ENCODE measurements at places on chromosomes 2 and 18.

GRCh38 chr2:134718817-134719814, at the start of gene TMEM163:
Gene TMEM163, minus strand, starts transcription at chr2:134719000.
- no peak for DNase-seq

GRCh38 chr2:6958616-6959235, 41.5 kb downstream of the RNF144A start:
- DNase-seq, result no peak

DNA sequence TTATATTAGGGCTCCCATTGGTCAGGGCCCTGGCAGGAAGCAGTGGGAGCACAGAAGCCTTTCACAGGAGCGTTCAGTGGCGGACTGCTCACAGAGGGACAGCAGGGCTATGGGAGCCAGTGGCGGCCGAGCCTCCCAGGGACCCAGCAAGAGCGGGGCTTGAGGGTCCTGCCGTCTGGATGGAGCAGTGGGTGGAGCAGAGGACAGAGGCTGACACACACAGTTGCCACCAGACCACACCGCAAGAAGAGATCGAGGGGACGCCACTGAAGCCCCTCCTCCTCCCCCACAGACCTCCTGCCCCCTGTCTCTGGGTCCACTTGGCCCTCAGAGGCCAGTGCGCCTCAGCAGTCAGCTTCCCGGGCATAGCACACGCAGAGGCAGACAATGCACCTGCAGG, 39.3 kb downstream of the SALL3 start:
- DNase-seq, result no peak

- DNase-seq, result no peak
These were observed 127.6 kb downstream of the ALPK2 start for GRCh38 chr18:58501066-58501896.

DNA sequence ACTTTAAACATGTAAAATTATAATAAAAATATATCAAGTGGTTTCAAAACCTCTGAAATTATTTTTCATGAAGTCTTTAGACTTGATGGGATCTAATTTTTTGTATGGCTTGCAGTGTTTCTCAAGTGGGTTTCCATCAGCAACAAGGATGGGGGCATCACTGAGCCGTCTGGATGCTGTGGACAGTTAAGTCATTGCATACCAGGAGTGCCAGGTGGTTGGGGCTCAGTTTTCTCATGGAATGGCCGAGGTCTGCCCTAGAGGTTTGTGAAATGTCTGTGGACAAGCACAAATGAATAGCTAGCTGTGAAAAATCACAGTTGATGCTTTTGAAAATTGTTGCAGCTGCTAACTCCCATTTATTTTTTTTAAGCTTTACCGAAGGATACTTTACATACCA, 1.7 kb downstream of the PRELID3A start:
- DNase-seq, result peak; percentile 43

DNA sequence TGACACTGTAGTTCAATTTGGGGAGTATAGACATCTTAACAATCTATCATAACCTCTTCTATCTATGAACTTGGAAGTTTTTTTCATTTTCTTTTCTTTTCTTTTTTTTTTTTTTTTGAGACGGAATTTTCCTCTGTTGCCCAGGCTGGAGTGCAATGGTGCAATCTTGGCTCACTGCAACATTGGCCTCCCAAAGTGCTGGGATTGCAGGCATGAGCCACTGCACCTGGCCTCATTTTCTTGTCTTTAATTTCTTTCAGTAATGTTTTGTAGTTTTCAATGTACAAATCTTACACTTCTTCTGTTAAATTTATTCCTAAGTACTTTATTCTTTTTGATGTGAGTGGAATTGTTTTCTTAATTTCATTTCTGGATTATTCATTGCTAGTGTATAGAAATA, 14.6 kb downstream of the ASAP2 start:
- no peak for DNase-seq

DNA sequence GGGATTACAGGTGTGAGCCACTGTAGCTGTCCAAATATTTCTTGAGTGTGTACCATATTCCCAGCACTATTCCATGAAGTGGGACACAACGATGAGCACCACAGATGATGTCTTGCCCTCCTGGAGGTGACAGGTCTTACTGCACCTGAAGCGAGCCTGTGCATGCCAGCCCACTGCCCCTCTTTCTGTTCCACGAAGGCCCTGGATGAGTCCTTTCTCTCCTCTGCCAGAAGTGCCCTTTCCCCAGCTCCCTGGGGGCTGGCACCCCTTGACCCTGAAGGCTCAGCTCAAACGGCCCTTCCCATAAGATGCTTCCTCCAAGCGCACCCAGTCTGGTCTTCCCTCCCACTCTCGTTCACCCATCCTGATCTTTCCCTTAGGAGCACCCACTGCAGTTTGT, 5.5 kb downstream of the ATP6V1B1 start:
- DNase-seq, result no peak

DNA sequence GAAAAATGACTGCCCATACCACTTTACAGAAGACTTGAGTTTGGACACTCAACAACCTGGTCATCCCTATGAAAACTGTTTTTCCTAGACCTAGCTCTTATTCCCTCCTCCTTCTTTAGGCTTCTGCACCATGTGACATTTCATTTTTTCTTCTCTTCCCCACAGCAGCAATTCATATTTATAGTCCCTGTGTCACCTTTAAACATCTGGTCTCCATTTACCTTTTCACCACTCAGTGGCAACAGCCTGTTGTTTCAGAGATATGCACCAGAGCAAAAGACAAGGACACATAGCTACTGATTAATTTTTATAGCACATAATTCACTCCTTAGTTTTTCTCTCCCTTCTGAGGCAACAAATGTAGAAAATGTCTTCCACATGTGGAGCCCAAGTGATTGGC, 118.7 kb downstream of the RIT2 start:
- no peak for DNase-seq

DNA sequence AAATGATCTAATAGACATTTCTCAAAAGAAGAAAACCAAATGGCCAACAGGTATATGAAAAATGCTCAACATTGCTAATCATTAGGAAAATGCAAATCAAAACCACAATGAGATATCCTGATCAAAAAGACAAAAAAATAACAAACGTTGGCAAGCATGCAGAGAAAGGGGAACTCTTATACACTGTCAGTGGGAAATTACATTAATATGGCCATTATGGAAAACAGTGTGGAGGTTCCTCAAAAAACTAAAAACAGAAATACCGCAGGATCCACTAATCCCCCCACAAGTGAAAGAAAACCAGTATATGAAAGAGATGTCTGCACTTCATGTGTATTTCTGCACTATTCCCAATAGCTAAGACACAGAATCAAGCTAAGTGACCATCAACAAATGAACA, 57.7 kb upstream of the CTIF start:
- DNase-seq, result no peak

DNA sequence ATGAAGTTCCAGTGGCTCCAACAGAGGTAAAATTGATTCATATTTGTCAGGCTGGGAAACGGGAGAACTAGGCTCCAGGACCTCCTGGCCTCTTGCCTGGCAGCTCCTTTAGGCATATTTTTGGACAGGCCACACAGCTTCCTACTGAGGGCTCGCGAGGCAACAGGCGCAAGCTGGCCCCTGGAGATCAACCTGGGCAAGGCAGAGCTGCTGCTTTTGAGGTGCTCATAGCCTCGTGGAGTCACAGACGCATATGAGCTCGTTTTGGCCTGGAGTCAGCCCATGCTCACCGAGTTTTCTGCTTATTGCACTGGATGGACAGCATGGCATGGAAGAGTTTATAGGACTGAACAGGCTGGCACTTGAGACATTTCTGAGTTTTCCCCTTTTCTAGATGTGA, 97.7 kb downstream of the CAPN13 start:
- DNase-seq, result no peak

DNA sequence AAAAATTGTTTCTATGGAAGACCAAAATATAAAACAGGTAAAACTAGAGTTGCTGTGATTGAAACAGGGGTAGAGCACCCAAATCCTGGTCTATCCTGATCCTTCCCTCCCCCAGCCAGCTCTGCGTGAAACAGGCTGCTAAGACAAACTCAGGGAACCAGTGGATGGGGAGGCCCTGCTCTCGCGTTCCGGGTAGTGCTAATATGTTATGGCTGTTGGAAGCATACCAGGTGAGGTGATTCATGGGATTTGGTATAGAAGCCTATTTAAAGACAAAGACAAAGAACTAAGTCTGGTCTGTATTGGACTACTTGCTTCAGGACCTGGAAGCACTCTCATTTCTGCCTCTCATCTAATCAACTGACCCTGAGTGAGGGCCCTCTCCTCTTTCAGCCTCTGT, 63.0 kb upstream of the CCBE1 start:
- DNase-seq, result no peak

GRCh38 chr2:220181165-220181564, 553.7 kb downstream of the SLC4A3 start:
- peak; percentile 29 for DNase-seq

- DNase-seq, result no peak
These were observed 1229.1 kb upstream of the ACVR2A start for GRCh38 chr2:146615778-146616177.

GRCh38 chr2:152473151-152473857, 138.3 kb downstream of the FMNL2 start:
- no peak for DNase-seq

GRCh38 chr2:60899892-60900249, 18.5 kb downstream of the REL start:
- no peak for DNase-seq

DNA sequence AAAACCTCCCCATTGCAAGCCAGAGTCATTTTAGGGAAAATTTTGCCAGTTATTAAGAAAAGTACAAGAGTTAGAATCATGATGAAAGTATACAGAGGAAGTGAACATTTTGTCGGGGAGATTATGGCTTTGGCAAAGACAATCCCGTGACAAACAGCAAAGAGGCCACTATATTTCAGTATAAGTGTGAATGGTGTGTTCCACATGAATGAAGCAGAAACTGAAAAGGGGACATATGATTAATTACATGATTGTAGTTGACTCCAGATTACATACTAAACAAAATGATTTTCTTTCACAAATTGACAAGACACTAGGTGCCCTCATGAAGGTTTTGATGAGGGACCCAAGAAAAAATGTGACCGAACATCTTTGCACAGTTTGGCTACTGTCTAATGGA, 42.0 kb downstream of the SP140 start:
- DNase-seq, result no peak

- DNase-seq, result no peak
These were observed 165.5 kb downstream of the GFPT1 start for GRCh38 chr2:69221512-69221911.

DNA sequence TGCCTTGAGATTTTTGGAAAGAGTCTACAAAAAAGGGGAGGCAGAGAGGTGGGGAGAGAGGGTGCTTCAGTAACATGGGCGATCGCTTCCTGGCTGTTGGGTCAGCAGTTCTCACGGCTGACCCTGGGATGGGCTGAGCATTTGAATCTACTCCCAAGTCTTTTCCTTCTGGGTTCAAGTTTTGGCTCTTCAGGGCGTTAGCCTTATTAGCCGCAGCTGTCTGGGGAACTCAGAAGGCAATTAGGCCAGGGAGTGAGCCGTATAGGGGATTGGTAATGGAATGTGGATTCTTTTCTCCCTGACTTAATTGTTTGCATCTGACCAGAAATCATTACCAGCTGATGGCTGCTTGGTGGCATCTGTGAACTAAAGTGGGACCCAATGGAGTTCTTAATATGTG, 250.5 kb upstream of the SKOR2 start:
- no peak for DNase-seq

- no peak for DNase-seq
These were observed 270.5 kb upstream of the NCKAP5 start for GRCh38 chr2:133838642-133839365.

GRCh38 chr2:240235811-240236210, 95.4 kb upstream of the OTOS start:
- no peak for DNase-seq

DNA sequence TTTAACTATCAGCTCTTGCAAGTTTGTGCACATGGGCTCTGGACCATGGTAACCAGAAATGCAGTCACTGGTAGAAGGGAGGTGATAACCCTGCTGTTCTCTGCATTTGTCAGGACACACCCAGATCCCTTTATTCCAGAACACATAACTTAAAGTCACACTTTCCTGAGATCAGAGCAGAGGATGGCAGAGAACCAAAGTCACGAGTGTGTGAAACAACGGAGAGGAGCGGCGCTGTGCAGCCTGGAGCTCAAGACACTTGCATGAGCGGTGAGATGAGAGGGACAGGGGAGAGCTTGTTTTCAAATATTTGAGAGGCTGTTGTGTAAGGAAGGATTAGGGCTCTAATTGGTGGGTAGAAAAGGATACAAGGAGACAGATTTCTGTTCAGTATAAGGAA, 43.3 kb upstream of the AAK1 start:
- DNase-seq, result no peak

DNA sequence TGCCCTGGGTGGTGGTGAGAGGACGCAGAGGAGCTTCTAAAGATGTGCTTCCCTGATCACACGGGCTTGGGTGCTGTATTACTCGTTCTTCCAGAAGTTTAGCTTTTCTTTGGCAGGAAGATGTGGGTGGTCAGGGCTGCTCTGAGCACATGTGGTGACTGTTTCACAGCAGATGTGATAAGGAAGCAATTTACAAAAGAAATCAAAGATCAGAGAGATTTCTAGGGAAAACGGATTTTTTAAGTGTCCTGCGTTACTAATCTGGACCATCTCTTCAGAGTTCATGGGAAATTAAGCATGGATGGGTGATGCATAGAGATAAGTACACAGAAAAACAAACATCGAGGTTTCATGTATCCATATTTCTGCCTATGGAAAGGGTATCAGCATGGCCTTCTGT, 99.4 kb downstream of the WDSUB1 start:
- peak; percentile 29 for DNase-seq

DNA sequence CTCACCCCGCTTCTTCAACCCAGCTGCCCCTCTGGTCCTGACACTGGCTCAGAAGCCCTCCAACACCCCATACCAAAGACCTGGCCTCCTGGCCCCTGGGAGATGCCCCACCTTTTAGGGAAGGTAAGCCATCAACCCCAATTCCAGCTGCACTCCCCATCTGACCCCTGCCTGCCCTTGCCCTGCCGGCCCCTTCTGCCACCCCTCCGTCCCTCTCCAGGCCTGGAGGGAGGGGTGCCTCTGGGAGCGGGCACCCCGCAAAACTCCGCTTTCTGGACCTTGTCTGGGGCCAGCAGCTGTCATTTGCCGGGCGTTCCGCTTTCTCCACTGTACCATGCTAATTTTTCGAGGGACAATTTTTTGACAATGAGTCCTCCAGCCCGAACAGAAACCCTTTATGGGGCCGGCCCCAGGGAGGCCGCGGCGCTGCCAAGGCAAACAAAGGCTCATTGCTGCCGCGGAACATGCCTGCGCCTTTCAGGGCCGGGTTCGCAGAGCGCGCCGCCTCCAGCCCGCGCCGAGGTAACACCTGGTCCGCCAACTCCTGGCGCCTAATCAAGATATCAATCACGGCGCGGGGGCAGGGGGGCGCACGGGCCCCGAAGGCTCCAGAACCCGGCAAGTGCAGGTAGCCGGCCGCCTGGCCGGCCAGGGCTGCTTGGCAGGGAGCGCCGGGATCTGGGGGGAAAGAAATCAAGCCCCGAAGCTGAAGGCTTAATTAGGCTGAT, 96.0 kb downstream of the INHBB start:
- DNase-seq, result peak; percentile 56

All from EH (cell line).